Breast epithelium (tissue), 4 donors: ENCODE measurements at places on chromosomes 1 and 21. TPM values are rescaled to one million over a fixed set of nuclear protein-coding genes. Genes with fewer than 3 reads are reported as not detected.

The CHRNB2 gene
- 0.16 TPM for total RNA-seq

The DYNLT5 gene
- 1.0 TPM for total RNA-seq

The CRYZL1 gene
- 49.4 TPM for total RNA-seq

The GSTM1 gene
- not detected for total RNA-seq

DNA sequence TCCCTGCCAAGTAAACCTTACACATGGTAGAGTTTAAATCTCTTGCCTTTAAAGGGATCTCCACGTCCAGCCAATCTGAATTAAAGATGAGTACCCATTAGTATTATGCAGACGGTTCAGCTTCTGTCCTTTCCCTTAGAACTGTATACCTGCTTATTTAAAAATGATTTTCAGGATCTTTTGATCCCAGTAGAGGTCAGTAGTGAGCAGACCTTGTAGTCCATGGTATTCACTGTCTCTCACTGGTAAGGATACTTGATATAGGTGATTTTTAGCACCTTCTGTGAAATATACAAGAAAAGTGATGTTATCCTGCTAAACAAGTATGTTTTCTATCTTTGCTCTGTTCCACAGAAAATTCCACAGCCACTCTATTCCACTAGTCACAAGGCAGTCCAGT is 1211.6 kb upstream of the ADGRL4 start:
- no peaks in the 10 kb centered on the region for H3K36me3 ChIP-seq
- H3K4me1 ChIP-seq: no peaks in the 10 kb centered on the region
- no peaks in the 10 kb centered on the region for H3K27me3 ChIP-seq
- no peak for DNase-seq

GRCh38 chr1:223156343-223156742 is 13.3 kb upstream of the TLR5 start:
- H3K4me3 ChIP-seq: no peak overlapping the region
- H3K36me3 ChIP-seq: no peaks in the 10 kb centered on the region
- DNase-seq: no peak
- H3K4me1 ChIP-seq: no peaks in the 10 kb centered on the region
- no peak overlapping the region for H3K27ac ChIP-seq
